ENCODE measurements at places on chromosomes 6 and 20.
A peak's percentile ranks its signal among the peaks of the same experiment; 100 is the strongest.

DNA sequence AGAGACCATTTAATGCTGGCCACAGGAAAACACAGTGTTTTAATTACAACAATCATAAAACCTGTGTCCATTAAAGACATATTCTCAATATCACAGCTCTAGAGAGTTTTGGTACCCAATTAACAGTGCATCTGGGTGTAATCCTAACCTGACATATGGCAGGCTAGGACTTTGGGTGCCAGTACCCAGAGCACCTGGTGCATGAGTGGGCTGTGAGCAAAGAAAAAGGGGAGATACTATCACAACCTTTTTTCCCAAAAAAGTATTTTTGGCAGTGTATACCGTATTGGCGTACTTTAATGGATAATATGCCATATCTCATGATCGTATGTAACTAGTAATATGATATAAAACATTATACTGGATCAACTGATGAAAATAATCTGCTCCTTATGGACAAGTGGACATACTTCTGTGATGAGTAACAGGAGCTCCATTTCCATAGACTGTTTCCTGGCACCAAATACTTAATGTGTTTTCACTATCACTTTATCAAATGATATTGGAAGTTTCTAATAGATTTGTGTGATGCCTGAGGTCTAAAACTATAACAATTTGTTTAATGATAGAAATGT, 91.7 kb downstream of the COL19A1 start:
- no peak for DNase-seq

GRCh38 chr6:47203266-47203937, 106.3 kb downstream of the TNFRSF21 start:
- DNase-seq = no peak

DNA sequence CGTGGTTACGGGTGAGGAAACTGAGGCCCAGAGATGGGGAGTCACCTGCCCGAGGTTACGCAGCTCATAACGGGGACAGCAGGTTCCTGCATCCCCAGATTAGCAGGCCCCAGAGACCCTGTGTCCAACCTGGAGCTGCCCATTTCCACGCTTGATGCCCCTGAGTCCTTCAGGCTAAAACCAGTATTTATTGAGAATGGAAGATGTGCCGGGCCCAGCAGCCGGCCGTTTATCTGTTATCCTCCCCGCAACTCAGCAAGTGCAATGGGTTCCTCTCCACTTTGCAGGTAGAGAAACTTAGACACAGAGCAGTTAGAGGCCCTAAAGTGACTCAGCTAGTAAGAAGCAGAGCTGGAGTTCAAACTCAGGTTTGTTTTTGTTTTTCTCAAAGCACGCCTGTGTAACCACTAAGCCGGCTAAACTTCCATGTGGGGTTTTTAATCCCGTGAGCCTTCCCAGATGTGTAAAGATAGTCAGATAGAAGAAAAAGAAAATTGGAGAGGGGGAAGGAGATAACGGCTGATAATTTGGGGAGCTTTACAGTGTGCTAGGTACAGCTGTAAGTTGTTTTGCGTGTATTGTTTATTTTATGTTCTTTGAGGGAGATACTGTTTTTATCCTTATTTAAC, 775 bp downstream of the PFDN4 start:
- DNase-seq = no peak

- no peak for DNase-seq
Observed at GRCh38 chr6:64100702-64101303, 465.2 kb downstream of the PHF3 start.

DNA sequence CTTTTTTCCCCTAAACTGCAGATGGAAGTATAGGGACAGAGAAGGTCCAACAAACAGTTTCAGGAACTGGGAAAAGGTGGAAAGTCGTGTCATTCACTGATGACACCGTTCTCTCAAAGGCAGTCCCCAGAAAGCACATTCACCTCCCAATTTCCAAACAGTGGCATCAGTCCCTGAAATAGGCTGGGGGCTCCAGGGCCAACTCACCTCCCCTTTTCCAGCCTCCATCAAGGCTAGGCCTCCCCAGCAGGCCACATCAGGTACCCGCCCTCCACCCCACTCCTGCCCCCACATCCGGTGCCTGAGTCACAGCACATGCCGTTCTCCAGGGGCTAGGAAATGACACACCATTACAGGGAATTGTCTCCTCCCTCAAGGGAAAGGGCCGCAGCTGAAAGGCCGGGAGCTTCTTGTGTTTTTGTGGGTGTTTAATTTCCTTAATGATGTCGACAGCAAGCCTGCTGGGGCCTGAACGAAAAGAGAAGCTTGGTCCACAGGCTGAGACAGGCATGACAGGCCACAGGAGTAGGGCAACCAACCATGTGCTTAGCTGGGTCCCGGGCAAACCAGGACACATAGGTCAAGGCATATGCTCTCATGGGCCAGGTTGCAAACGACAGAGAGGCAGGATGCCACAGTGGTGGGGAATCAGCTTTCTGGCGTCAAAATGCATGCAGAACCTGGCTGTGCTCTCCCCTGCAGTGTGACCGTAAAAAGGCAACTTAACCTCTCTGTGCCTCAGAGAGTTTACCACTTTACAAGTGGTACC, 39.2 kb downstream of the ZMYND8 start:
- DNase-seq = peak; percentile 34

- DNase-seq = no peak
Observed at GRCh38 chr6:113258771-113259170, 598.4 kb upstream of the MARCKS start.

GRCh38 chr20:63449796-63450730, 22.4 kb downstream of the KCNQ2 start:
- DNase-seq = no peak

GRCh38 chr6:136766274-136766673, 26.0 kb downstream of the MAP3K5 start:
- DNase-seq = no peak

DNA sequence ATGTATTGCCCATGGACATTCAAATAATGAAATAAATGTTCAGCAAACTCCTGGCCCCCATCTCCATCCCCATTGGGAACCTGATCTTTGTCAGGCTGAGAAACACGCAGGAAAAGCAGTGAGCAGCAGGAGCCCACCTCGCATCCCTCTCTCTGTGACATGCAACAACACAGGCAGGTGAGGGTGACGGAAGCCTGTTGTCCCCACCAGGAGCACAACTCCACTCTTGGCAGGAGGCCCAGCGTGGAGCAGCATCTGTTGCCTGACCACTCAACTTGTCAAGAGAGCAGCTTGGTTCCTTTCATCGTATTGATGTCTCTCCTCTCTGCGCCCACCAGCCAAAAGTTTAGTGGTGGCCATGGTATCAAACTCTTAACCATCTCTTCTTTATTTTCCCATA, 586.9 kb upstream of the ARID1B start:
- DNase-seq = no peak

DNA sequence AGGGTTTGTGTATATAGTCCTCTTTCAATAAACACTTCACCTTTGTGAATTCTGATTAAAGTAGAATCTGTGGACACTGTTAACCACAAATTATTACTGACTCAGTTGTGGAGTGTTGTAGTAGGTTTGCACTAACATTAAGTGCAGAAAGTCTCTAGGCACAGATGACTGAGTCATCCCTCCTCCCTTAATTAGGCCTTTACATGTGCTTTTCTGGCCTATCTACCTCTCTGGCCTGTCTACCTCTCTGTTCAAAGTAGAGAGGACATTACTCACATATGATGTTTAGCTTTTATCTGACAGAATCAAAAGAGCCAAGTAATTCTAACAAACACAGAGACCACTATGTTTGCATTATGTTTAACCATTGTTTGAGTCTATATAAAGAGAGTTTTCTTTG, 783.0 kb downstream of the TENT5A start:
- DNase-seq = no peak

- DNase-seq = no peak
Observed at GRCh38 chr20:63374504-63374903, 13.4 kb upstream of the CHRNA4 start.

GRCh38 chr20:34831936-34832335, 6.5 kb upstream of the NCOA6 start:
- DNase-seq = no peak

GRCh38 chr20:49769048-49769581, 43.5 kb upstream of the SLC9A8 start:
- no peak for DNase-seq

GRCh38 chr20:16350465-16350864, 222.8 kb downstream of the KIF16B start:
- no peak for DNase-seq

- no peak for DNase-seq
Observed at GRCh38 chr6:124142852-124143251, 339.2 kb downstream of the NKAIN2 start.

DNA sequence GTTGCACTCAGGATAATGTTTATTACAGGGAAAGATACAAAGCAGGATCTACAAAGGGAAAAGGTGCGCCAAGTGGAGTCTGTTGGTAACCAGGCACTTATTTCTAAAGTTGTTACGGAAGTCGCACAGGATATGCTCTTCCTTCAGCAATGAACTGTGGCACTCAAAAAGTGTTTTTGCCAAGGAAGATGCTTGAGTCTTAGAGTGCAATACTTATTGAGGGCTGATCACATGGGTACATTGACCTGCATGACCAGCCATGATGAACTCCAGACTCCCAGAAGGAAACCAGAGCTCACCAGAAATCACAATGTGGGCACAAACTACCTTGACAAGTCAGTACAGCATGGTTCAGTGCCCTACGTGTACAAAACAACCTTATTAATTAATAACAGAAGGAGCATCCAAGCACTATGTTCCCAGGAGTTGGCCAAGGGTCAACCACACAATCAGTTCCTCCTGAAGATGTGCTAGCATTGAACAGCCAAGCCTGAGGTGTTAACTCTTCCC, 270.7 kb upstream of the TFAP2D start:
- no peak for DNase-seq

GRCh38 chr6:93417421-93418013, 1.8 kb downstream of the EPHA7 start:
- no peak for DNase-seq

DNA sequence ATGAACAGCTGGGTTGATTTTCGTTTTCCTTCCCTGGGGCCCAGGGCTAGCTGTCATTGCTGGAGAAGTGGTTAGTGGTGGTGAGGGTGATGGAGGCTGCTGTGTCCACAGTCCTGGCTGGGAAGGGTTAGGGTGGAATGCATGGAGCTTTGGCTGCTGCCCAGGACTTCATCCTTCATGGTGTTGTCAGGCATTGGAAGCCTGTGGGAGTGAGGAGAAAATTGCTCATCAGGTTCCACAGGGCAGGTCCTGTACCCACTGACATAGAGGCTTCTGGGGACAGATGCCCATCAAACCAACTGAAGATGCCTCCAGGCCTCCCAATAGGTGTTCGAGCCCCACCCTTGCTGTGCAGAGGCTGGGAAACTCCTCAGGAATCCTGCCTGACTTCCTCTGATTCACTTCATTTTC, 262.4 kb upstream of the SUPT3H start:
- DNase-seq = no peak

- DNase-seq = no peak
Observed at GRCh38 chr20:53428996-53429395, 164.6 kb downstream of the ZNF217 start.

GRCh38 chr20:52348434-52348833, 156.9 kb upstream of the ZFP64 start:
- no peak for DNase-seq

DNA sequence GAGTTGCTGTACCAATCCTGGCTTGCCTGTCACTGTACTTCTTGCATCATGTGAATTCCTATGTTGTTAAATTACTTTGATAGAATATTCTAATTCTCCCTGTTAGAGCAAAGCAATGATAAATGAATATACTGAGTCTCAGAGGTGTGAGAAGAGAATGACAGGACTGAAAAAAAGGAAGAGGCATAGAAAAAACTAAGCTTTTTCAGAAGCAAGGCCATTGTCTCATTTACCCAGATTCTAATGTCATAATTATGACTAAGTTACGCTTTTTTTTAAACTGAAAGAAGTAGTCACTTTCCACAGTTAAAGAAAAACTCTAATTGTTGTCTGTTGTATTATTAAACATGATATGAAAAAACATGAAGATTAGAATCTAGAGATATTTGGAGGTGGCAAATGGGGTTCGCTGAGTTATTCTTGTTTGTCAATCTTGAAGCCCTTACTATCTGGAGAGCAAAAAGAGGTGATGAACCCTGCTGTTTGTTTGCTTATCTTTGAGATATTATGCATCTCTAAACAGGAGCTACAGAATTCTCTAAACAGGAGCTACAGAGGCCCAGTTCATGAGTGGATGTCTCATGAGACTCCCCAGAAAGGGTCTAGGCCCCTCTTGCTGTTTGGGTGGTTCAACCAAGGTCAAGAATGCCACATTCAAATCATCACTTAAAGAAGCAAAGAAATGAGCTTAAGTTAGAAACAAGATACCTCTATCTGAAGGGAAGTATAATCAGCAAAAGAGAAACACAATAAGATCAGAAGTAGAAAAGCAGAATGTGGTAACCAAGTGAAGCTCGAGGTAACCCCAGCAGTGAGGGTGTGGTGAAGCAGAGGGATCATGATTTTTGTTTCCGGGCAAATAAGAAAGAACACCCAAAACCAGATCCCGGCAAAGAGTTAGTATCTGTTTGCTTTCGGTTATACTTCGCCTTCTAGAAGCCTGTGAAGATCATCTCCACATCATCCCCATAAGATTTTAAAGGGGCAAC, 33.3 kb upstream of the THEMIS start:
- DNase-seq = no peak

GRCh38 chr6:11947063-11947462, 65.0 kb upstream of the HIVEP1 start:
- DNase-seq = no peak

DNA sequence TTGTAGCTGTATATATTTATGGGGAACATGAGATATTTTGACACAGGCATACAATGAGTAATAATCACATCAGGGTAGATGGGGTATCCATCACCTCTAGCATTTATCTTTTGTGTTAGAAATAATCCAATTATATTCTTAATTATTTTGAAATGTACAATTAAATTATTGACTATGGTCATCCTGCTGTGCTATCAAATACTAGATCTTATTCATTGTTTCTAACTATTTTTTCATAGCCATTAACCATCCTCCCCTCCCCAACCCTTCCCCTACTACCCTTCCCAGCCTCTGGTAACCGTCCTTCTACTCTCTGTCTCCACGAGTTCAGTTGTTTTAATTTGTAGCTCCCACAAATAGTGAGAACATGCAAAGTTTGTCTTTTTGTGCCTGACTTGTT, 28.5 kb downstream of the NKX2-4 start:
- DNase-seq = no peak

DNA sequence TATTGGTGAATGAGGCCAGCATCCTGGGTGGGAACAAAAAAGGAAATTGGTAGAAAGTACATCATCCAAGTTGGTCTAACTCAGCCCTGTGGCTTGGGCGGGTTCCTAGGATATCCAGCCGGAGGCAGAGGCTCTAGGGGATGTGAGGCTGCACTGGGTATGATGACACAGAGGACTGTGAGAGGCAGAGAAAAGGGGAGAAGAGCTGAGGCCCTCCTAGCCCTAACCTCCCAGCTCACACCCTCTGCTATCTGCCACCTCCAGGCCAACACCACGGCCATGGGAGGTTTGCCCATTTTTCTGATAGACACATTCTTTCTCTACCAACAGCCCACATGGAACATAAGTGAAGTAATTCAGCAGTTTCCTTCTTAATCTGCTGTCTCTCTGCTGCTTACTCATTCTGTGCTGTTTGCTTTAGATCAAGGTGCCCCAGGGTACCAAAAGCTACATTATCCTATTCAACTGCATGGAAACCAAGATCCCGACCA, 284.4 kb downstream of the ESR1 start:
- no peak for DNase-seq

GRCh38 chr6:75932067-75932466, 140.4 kb downstream of the IMPG1 start:
- no peak for DNase-seq

GRCh38 chr6:97294451-97294850, 11.4 kb upstream of the MMS22L start:
- no peak for DNase-seq

GRCh38 chr6:56934876-56935275, 20.0 kb upstream of the BEND6 start:
- no peak for DNase-seq

- no peak for DNase-seq
Observed at GRCh38 chr20:46588532-46589511, 38.4 kb upstream of the OCSTAMP start.

Data from activated naive CD4-positive, alpha-beta T cell (primary cell).